ENCODE measurements at places on chromosomes 4 and X.

- no peak for DNase-seq
Measured at GRCh38 chr4:149708513-149709130, 107.0 kb downstream of the IQCM start.

GRCh38 chr4:55574252-55574651, 17.8 kb downstream of the PDCL2 start:
- DNase-seq: no peak

DNA sequence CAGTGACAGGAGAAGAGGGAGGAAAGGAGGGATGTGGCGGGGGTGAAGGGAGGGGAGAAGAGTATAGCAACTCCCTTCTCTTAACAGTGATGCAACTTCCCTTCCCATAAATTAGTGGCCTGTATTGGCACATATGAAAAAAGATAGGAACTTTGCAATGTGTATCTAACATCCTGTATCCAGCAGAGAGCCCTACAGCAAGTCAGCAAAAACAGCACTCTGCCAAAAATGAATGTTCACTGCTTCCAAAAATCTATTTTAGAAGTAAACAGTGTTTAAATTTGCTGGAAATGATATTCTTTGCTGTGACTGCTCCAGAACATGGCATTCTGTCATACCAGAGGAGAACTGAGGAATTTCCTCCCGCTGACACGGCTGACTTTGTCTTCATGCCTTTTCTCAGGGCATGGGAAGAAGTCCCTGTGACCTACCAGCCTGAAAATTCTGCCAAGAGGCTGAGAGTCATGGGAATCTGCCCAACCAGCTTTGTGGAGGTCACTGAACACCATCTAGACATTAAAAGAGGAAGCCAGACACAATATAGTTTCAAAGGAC, 343.4 kb upstream of the RASGEF1B start:
- DNase-seq: peak; percentile 39

- DNase-seq: no peak
Measured at GRCh38 chr4:57081651-57082621, 28.2 kb downstream of the IGFBP7 start.

DNA sequence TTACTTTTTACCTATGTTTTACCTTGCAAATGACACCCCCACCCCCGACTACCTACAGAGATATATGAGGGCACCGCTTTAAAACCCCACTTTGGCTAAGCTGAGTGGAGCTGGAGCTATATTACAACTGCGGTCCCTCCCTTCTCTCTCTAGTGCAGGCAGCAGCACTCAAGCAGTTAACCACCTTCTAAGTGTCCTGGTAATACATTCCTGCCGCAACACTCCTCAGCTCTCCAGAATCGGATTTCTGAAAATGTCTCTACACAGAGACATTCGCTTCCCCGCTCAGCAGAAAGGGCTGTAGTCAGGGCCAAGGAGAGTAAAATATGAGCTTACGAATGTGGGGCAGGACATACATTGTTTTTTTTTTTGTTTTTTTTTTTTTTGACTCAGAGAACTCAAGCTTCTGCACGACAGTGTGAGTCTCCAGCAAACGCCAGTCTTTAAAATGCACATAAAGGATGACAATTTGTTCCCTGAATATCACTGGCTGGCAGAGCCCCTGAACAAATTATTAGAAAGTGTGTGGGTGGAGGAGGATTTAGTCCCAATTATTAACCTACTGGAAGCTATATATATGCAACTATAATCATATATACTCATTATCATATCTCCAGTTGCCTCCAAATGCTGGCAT, 287.0 kb upstream of the TET2 start:
- no peak for DNase-seq

GRCh38 chrX:34350561-34351335, 218.6 kb upstream of the FAM47A start:
- DNase-seq: no peak

- peak; percentile 17 for DNase-seq
Measured at GRCh38 chrX:115949900-115950822, 220.4 kb upstream of the AGTR2 start.

DNA sequence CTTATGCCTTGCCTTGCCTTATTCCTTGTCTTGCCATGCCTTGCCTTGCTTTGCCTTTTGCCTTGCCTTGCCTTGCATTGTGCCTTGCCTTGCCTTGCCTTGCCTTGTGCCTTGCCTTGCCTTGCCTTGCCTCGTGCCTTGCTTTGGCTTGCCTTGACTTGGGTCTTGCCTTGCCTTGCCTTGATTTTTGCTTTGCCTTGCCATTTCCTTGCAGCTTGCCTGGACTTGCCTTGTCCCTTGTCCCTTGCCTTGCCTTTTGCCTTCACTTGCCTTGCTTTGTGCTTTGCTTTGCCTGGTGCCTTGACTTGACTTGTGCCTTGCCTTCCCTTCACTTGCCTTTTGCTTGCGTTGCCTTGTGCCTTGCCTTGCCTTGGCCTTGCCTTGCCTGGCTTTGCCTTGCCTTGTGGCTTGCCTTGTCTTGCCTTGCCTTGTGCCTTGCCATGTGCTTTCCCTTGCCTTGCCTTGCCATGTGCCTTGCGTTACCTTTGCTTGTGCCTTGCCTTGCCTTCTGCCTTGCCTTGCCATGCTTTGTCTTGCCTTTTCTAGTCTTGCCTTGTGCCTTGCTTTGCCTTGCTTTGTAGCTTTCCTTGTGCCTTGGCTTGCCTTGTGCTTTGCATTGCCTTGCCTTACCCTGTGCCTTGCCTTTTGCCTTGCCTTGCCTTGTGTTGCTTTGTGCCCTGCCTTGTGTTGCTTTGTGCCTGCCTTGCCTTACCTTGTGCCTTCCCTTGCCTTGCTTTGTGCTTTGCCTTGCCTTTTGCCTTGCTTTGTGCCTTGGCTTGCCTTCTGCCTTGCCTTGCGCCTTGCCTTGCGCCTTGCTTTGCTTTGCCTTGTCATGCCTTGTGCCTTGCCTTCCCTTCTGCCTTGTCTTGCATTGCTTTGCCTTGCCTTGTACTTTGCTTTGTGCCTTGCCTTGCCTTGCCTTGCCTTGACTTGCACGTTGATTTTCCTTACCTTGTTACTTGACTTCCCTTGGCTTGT, 92.8 kb downstream of the TAB3 start:
- DNase-seq: no peak

DNA sequence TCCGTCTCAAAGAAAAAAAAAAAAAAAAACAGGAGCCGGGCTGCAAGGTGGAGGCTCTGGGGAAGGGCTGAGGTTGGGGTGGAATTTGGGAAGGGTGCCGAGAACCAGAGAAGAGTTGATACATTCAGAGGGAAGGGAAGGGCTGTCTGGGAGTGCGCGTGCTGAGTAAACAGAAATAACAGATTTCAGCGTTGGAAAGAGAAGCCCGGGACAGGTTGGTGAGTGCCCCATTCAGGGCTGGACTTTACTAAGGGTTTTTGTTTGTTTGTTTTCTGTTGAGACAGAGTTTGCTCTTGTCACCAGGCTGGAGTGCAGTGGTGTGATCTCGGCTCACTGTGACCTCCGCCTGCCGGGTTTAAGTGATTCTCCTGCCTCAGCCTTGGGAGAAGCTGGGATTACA, 1.7 kb upstream of the IL3RA start:
- DNase-seq: no peak

- peak; percentile 52 for DNase-seq
Measured at GRCh38 chrX:115892787-115893671, 277.5 kb upstream of the AGTR2 start.

DNA sequence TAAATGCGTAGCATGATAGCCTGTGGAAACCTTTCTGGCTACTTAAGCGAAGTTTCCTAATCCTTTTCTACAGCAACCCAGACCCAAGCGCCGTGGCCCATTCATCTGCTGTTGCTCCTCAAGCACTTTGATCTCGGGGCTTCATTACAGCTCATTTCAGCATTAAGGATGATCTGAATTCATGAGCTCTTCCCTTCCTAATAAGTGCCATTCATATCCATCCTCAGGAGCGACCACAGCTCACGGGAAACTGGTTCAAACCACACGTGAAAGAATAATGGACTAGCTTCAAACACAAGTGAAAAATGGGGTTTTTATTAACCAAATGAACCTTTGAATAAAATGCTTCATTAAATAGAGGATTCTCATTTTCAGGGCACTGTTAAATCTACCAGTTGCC, 202.6 kb upstream of the LEF1 start:
- DNase-seq: no peak

- DNase-seq: peak; percentile 21
Measured at GRCh38 chrX:38654302-38654701, 93.0 kb downstream of the TSPAN7 start.

DNA sequence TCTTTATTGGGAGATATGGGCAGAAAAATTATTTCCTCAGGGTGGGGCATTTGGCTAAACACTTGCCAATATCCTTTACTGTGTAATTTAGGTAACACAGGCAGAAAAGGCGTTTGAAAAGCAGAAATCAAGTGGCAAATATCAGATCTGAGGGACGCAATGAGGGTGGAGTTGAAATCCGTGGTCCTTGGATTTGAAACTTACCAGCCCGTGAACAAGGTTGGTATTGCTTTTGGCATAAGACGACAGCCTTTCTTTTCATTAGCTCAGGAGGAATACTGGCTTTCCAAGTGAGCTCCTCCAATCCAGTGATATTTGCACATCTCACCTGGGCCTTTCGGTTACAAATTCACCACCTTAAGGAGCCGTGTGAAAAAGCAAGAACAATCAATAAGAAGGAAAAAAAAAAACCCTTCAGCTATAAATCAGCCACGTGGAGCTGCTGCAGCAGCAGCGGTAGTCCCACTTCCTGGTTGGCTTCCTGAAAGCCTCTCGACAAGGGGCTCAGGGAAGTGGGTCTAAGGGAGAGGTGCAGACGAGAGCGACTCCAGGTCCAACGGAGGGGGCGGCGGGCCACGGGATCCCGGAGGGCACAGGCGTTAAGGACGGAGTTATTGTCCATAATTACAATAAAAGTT, 734 bp upstream of the GALNT7 start:
- DNase-seq: peak; percentile 77

DNA sequence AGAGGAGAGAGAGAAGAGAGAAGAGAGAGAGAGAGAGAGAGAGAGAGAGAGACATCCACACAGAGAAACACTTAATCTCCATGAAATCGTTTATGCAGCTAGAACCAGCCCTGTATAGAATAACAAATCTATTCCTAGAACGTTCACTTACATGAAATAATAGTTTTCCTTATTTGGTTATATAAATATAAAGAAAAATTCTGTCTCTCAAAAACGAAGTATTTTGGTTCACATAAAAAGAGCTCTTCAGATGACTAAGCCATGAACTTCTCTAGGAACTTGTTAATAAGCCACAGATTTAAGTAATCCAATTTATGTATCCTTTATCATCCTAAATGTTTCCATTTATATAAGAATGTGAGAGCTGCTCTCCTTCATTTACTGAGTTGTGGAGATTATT, 1315.1 kb upstream of the PCDH7 start:
- no peak for DNase-seq

DNA sequence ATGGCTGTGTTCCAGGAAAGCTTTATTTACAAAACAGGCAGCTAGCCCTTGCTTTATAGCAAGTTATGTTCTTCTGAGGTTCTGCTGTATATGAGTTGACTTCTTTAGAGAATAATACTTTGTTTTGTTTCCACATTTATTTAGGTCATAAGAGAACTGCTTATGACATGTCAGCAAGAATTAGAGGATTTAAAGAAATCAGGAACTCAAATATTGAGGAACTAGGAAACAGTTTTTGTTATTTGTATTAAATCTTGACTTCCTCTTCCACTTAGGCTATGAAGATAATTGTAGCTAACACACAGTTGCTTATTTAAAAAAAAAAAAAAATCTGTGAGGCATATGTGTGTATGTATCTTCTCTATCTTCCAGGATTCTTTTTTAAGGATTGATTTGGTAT, 14.3 kb downstream of the ZRSR2 start:
- DNase-seq: no peak

DNA sequence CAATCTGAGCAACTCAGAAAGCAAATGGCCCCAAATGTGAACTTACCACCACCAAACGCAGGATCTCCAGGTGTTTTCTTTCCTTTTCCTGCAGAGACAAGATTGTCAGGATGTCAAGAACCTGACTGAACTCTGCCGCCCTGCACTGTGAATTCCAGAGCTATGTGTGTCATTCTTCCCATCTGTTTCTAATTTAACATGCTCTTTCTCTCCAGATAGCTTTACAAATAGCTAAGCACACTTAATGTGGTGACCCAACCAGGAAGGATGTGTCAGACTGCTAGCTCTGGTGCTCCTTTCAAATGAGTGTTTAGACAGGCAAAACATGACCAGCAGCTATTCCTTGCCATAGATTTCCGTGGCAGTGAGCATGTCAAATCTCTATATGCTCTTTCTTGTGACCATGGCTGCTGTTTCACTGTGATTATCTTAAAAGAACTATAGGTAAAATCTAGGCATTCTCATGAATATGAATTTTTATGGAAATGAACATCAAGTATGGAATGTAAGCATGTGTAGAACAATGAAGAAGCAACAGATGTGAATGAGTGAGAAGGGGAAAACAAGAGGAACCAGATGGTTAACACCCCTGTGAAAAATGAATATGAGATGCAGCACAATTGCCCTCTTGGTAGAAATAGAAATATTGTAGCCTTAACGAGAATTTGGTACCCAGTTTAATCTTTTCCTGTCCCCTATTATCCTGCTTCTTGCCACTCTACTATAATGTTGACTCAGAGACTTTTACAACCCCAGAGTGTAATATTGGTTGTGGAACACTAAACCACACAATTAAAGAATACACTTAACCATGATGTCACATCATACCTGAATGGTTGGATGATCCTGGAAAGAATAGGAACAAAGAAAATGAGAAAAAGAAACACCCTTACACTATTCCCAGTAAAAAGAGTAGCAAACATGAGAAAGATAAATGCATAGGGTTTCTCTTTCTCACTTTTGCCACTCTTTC, 247.8 kb upstream of the DKK2 start:
- DNase-seq: no peak

GRCh38 chrX:38871129-38872029, 70.1 kb downstream of the MID1IP1 start:
- no peak for DNase-seq

DNA sequence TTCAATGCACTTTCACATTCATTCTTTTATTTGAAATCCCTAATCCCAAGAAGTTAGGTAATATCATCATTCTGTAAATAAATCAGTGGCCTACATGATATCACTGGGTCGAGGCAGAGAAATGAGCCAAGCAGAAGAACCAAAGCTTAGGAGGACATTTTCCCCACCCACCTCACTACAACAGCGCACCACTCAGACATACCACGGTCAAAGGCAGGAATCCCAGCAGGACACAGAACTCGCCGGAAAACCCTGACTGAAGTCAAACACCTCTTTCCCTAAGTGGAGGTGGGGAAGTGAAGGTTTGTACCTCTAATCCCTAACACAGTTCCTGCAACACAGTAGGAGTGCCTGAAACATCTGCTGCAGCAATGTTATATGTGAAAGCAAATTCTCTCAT, 21.5 kb downstream of the RELL1 start:
- DNase-seq: no peak

- no peak for DNase-seq
Measured at GRCh38 chr4:150251752-150252190, 173.5 kb downstream of the DCLK2 start.

DNA sequence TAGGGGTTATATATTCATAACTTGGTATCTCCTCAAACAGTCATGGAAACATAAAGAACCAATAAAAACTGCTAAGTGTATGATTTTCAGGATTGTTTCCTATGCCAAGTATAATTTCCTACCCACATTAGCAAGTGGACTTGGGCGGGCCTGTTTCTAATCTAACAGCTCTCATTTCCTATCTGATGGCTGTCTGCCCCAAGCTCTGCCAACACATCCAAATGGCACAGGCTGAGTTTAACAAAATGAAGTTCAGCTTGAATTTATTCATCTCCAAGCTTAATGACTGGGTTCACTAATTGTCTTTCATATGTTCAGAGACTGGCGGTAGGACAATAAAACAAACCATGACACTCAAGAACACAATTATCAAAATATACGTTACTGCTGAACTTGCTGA, 55.5 kb upstream of the S100G start:
- DNase-seq: no peak

Data from NB4 (cell line).